ENCODE measurements at places on chromosomes 1 and 21.

DNA sequence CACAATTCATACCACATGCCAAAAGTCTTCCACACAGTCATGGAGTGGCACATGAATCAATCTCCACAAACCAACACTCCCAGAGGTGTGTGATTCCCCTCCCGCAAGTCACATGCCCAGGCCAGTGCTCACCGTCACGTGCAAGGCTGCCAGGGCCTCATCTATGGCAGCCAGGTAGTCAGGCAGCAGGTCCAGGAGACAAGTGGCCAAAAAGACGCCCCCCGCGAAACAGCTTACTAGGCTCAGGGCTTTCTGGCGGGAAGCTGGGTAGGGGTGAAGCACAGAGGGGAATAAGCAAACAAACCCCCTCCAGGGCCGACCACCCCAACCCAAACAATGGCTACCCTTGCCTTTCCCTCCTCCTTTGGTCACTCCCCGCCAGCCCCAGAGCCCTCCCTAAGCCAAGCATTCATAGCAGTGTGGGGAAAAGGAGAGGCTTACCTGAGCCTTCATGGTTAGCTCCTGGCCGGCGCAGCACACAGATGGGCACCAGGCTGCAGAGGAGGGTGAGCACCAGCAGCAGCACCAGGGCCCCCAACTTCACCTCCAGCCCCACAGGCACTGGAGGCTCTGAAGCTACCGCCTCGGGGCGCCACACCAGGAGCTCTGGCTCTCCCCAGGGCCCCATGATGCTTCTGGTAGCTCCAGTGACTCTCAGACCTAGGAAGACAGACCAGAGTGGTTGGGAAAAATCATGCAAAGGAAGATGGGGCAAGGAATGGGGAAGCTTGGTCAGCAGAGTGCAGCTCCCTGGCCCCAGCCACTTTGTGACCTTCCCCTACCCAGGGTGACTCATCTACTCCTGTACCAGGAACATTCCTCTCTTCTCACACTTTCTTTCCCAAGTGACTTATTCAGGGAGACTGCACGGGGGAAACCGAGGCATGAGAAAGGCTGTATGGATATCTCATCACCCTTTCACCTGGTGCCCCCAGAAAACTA, 978 bp downstream of the SLC39A1 start:
- peak; percentile 69 for DNase-seq

- DNase-seq, result no peak
These were observed 17.3 kb upstream of the GALNT2 start for GRCh38 chr1:230049731-230050130.

DNA sequence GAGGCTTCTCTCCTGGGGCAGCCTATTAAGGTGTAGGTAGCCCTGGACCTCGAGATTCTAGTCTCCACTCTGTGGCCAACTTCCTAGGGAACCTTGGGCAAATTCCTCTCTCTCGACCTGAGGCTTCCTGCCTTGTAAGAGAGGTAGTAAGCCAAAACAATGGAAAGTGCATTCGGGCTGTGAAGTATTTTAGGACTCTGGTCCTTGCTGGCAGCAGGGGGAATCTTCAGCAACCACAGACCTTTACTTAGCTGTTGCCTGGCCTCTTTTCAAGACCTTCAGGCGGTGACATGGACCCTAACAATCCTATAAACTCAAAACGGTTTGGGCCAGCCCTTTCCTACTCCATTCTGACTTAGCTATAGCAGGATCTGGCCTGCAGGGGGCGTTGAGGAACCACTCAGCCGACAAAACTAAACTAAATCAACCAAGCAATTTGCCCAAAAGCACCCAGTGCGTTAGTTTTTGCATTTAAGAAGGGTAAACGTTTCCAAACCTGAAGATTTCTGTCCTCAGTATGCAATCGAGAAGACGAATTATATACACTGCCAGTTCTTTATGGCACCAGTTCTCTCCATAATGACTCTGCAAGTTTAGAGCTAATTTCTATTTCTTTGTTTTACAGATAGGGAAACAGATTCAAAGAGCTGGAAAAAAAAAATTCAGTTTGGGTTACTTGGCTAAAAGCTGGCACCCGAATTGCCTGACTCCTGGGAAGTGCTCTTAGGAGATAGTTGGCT, 10.9 kb upstream of the SESN2 start:
- peak; percentile 82 for DNase-seq

GRCh38 chr1:17976854-17977253, 130.7 kb upstream of the IGSF21 start:
- DNase-seq, result no peak

DNA sequence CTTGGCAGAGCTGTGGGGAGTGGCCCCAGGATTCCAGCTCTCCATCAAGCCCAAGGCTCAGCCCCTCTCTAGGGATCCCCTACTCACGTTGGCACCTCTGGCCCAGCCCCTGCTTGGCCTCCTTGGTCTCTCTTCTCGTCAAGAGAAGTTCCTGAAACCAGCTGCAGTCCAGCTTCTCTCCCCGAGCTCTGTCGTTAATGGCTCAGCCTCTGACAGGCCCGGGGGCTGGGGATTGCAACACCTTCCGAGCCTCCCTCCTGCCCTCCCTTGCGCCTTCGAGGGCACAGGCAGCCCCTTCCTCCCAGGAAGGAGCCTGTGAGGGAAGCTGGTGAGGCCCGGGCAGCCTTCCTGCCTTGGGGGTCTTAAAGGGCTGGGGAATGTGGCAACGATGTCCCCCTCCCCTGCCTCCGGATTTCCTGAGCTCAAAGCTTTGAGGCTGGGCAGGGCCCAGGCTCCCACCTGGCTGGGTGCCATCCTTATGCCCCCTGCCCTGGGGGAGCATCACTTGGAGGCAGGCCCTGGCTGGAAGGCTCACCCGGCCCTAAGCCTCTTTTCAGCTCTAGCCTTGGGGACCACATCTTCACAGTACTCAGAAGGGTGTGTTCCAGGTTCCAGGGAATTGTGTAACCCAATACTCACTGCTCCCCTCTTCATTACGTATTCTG, at the start of gene CSF3R:
Gene CSF3R, minus strand, starts transcription at position 190 of the 665 bp plus-strand sequence. CDS start 3,417 bp downstream, outside the sequence.
- peak; percentile 71 for DNase-seq

DNA sequence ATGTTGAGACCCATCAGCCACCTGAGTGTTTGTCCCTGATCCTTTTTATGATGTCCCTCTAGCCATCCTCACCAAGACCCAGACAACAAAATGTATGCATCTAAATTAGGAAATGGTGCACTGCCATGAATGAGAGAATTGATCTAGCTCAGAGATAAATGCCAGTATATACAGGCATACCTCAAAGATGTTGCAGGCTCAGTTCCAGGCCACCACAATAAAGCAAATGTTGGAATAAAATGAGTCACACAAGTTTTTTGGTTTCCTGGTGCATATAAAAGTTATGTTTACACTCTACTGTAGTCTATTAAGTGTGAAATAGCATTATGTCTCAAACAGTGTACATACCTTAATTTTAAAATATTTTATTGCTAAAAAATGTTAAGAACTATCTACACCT, 63.9 kb downstream of the CHIA start:
- DNase-seq, result no peak

- DNase-seq, result no peak
These were observed 18.1 kb upstream of the PTTG1IP start for GRCh38 chr21:44891631-44892031.

- DNase-seq, result no peak
These were observed 18.2 kb upstream of the LAMTOR5 start for GRCh38 chr1:110425612-110426152.

DNA sequence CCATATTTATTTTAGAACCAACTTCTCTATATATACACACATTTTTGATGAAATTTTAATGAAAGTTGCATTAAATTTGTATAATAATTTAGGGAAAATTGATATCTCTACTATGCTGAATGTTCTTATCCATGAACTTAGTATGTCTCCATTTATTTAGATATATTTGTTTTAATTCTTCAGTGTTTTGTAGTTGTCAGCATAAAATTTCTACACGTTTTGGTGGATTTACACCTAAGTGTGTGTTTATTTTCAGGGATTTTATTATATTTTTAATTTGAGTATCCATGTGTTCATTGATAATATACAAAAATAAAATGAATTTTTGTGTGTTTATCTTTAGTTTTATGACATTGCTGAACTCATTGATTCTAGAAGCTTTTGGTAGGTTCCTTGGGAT, 36.7 kb downstream of the PCBP3 start:
- no peak for DNase-seq

GRCh38 chr1:38344716-38345115, 298.1 kb upstream of the POU3F1 start:
- no peak for DNase-seq

- no peak for DNase-seq
These were observed 59.6 kb downstream of the RGS21 start for GRCh38 chr1:192376374-192376773.

- no peak for DNase-seq
These were observed 83.0 kb downstream of the SPAG17 start for GRCh38 chr1:118101999-118102398.

DNA sequence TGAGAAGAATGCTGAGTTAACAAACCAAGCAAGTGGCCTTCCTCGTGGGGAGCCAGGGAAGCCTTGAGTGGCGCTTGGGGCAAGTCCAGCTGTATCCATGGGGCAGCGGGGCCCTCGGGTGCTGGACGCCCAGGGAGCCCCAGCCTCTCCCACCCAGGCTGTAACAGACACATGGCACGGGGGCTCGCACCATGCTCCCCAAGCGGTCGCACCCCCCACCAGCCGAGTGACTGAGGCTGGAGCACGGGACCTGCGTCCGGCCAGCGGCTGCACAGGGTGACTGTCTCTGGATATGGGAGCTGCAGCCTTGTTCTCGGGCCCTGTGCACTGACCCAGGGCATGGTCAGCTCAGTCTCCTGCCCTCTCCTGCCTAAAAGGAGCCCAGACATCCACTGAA, 53.9 kb upstream of the ACTRT2 start:
- no peak for DNase-seq

DNA sequence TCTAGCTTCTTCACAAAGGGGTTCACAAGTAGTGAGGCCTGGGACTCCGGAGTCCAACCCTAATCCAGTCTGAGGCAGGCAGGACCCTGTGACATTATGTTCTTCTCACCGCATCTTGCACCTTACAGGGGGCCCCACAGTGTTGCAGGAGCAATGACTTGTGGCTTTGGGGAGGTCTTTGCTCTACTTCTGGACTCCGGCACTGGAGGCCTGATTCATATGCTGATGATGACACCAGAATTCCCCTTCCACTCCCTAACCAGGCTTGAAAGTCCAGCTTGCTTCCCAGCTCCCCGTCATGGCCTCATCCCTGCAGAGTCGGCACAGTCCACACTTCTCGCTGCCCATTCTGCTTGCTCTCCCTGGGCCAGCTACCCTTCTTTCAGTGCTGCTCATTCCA, 96.3 kb upstream of the SLC44A3 start:
- no peak for DNase-seq

DNA sequence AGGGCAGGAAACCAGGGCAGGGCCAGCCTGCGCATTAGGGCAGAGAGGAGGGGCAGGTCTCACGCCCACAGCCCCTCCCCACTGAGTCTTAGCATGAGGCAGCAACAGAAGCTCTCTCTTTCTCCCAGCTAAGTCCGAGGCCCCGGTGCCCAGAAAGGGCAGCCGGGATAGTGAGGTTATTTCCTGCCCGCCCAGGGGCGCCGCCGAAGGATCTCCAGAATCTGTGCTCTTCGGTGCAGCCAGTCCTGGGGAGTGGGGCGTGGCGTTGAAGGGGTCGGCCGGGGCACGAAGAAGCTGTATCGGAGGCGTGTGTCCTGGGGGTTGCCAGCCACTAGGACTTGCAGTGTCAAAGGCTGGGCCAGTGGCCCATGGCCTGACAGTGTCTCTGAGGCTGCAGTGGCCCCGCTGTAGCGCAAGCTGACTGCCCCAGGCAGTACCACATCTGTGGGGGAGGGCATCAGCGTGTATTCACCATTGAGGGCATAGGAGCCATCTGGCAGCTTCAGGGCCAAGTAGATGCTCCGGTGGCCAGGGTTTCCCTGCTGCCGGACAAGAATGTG, 7.8 kb downstream of the ADAMTS4 start:
- DNase-seq, result no peak

GRCh38 chr1:75615613-75616435, 4.9 kb upstream of the SLC44A5 start:
- no peak for DNase-seq

DNA sequence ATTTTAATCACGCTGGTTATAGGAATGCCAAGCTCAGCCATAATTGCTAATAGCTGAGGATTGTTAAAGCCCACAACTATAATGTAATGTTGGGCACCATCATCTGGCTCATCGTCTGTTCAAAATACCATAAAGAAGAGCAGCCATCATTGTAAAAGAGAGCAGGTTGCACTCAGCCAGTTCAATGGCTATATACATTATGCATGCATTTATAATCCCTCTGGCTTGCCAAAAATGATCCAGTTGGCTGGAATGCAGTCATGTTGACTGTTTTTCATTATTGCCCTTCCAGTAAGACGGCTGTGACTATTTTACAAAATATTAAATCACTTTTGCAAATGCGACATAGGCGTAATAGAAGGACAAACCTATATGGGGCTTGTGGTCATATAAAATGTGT, 85.3 kb downstream of the SPAG17 start:
- DNase-seq, result no peak

DNA sequence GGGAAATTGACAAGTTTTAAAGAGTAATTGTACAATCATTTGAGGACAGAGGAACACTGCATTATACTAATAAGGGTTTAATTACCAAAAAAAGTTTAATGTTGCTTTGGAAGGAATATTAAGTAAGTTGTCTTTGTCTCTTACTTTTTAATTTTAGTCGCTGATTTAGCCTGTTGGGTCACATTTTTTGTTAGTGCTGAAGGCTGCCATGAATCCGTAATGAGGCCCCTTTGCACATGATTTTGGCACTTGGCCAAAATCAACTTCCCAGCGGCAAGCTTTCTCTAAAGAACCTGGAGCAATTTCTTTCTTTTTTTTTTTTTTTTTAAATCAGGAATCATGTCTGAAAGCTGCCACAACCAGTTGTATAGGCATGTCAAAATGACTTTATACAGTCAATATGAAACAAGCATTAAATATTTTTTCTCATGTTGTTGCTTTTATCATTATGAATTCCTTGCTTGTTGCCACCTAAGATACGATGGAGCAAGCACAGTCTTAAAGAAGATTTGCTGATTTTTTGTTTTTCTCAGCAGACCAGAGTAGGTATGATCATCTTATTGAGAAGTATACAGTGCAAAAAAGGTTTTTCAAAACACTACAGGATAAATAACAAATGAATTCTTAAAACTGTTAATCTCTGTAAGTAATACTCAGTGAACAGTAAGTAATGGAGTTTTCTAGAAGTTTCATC, 690.4 kb downstream of the USP25 start:
- no peak for DNase-seq

DNA sequence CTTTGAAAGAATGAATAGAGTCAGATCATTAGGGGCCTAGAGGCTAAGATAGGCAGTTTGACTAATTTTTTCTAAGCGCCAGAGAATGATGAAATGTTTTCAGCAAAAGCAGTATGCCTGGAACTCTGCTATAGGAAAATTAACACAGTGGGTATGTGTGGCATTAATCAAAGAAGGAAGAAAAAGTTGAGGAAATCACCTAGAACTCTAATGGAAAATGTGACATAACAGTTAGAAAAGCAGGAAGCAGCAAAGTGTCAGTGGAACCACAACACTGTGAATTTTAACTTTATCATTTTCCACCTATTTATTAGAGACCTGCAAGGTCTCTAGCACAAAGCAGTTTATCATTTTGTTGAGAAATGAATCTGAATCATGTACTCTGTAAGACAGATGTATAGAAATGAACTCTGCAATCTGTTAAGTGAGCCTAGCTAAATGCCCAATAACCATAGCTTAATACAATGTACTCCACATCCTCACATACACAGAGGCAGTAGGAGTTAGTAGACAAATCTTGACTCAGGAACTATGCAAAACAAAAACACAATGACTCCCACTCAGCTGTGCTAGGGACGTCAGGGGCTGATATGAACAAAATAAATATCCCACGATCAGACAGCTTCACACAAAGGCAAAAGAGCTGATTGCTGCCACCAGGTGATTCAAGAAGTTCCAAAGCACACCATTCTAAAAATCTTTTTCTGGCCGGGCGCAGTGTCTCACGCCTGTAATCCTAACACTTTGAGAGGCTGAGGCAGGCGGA, 500.7 kb upstream of the NFIA start:
- no peak for DNase-seq

GRCh38 chr1:109924316-109924715, 13.7 kb downstream of the CSF1 start:
- DNase-seq, result no peak
